Kidney epithelial cell (primary cell): ENCODE measurements at places on chromosomes 6 and 20.

DNA sequence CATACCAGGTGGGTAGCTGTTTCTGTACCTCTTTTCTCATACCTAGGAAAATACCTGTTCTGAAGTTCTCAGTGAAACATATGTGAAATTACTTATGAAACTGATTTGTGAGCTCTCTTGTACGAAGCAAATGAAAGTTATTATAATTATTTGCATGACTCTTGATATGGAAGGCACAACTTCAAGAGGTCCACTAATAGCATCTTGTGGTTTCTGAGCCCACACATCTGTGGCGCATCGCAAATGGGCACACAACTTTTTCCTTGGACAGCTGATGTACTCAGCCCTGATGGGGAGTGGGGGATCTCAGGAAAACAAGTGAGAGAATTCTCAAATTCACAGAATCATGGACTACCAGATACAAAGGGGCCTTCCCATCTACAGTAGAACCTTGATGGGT lies 432.3 kb downstream of the CD83 start:
- DNase-seq: no peak

- DNase-seq: no peak
These were observed 3.1 kb upstream of the PTGIS start for GRCh38 chr20:49570828-49571552.

- no peak for DNase-seq
These were observed 105.4 kb downstream of the OGFRL1 start for GRCh38 chr6:71393981-71394432.

- no peak for DNase-seq
These were observed 54.2 kb downstream of the TRAM2 start for GRCh38 chr6:52522655-52523054.

GRCh38 chr6:41269166-41269565 lies 17.3 kb downstream of the TREM1 start:
- no peak for DNase-seq
